Stimulated activated CD4-positive, alpha-beta T cell treated with anti-CD3 and anti-CD28 coated beads, TNF-alpha, amount 100 ng/mL, for 1 hour (primary cell): ENCODE measurements at places on chromosomes 3 and 15.

DNA sequence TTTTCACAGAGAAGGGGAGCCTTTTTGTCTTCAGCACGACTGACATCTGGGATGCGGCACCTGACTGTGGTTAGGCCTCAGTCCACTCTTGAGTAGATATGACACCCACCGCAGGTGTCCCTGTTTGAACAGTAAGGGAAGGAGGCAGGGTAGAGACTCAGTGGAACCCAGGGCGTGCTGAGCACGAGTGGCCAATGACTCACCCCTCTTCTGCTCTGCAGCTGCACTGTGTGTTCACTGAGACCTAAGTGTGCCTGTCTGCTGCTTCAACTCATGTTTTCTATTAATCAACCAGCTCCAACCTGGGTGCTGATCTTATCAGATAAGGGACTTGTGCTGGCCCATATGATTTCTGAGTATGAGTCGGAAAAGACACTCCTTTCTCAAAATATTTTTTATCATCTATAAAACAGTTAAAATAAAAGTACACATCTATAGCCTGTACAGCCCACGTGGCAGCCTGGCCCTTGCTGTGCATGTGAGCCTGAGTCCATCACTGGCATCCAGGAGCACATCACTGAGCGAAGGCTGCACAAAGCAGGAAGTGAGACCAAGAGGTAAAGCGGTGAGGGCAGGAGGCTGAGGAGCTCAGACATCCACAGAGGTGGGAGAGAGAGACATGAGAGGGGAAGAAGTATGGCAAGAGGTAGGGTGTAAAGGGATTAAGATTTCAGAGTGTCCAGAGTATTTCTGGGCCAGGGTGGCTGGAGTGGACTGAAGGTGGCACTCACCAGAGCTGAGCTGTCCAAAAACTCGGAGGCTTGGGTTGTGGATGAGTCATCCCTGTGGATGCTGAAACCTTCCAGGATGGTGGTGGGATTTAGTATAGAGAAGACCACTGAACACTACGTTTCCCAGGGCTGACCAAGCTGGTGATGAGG lies 49.2 kb downstream of the SLC41A3 start:
- DNase-seq, result no peak

- no peak for DNase-seq
Observed at GRCh38 chr3:61821823-61822251, 260.5 kb downstream of the PTPRG start.

DNA sequence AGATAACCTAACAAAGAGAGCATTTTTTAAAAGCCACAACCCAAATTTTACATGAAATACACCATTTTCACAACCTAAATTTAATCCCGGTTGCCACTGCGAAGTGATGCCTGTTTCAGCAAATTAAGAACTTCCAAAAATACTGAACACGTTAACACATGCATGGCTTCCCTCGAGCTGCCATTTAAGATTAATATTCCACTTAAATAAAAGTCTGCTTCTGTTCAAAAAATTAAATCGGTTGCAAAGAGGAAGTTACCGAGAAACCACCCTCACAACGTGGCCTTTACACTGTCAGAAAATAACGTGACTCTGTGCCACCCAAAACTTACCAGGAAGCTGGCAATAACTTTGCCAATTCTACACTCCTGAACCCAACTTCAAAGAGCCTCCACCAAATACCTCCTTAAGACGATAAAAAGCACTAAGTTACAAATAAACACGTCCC lies 1.2 kb downstream of the TBL1XR1 start:
- DNase-seq, result no peak

GRCh38 chr3:141845407-141846049 lies 30.9 kb upstream of the ATP1B3 start:
- peak; percentile 5 for DNase-seq

GRCh38 chr15:85762039-85762755 lies 32.5 kb downstream of the KLHL25 start:
- no peak for DNase-seq

DNA sequence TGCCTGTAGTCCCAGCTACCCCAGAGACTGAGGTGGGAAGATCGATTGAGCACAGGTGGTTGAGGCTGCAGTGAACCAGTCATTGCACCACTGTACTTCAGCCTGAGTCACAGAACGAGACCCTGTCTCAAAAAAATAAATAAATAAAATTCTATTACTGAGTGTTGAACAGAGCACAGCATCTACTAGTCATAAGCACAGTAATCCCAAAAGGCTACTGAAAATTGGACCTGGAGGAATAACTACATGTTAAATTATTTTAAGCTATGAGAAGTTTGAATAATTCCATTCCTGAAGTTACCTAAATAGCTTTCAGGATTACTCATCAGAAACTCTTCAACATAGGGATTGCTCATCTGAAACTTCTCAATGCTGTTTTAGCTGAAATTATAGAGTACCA lies 43.4 kb downstream of the ARMC8 start:
- no peak for DNase-seq

GRCh38 chr3:13177641-13178040 lies 104.4 kb upstream of the IQSEC1 start:
- DNase-seq, result no peak

- no peak for DNase-seq
Observed at GRCh38 chr15:97961067-97961954, 808 bp downstream of the ARRDC4 start.

DNA sequence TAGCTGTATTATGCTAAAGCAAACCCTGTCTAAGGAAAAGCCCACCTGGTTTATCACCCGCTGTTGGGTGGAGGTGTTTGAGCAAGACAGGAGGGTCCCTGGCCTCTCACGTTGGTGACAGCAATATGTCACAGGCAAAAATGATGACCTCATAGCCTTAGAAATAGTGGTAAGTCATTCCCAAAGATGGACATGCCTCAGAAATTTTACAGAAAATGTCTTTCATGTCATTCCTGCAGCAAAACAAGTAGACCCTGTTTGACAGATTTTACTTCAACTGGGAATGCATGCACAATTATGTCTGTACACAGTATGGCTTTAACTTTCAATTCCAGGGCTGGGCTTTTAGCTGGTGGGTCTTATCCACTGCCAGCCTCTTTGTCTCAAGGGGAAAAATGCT lies 362.3 kb upstream of the C2CD4B start:
- DNase-seq, result no peak

DNA sequence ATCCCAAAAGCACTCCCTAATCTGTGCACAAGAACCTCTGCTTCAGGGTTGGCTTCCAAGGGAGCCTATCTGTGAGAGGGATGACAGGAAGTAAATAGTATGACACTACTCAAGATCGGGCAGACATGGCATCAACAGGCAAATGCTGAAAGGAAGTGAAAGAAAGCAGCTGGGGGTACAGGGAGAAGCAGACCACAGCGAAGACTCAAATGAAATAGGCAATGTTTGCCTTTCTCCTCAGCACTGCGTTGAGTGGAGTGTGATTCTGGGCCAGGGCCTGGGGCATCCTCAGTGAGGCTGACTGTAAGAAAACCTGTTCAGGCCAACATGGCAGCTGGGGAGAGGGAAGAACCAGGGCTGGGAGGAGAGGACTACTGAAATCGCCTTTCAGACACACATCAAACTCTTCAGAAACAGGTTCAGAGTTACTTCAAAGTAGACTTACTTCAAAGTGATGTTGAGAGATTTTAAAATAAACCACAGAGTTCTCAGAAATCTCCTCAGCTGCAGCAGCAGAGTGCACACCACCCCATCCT lies 96.6 kb downstream of the SLC9A9 start:
- no peak for DNase-seq

DNA sequence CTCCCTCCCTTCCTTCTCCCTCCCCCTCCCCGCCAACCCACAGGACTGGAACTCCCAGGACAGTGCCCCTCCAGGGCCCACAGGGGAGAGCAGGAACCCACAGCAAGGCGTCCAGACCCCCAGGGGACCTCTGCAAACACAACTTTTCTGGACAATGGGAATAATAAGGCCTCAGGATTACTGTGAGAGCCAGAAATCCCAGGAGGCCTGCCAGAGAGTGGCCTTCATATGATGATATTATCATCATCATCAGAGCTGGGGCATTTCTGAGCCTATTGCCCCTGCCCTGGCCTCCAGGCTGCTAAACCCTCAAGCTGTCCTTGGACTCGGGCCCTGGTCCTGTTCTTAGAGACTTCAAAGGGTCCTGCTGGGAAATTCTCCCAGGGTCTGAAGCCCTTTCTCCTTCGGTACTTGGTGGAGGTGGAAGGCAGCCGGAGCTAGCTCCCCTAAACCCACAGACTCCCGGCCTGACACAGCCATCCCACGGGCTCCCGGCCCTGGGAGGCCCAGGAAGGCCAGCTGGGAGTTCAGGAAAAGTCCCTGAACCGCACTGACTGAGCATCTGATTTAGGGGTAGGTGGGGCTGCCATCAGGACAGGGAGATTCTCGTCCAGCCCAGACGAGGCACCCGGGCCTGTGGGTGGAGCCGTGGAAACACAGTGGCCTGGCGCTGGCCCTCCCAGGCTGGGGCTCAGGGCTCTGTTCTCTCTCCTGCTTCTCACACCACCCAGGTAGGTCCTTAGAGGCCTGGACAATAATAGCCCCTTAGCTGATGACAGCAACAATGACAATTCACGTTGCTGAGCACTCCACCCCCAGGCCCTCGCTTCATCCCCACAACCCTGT lies 4.9 kb downstream of the CALML4 start:
- DNase-seq, result no peak

DNA sequence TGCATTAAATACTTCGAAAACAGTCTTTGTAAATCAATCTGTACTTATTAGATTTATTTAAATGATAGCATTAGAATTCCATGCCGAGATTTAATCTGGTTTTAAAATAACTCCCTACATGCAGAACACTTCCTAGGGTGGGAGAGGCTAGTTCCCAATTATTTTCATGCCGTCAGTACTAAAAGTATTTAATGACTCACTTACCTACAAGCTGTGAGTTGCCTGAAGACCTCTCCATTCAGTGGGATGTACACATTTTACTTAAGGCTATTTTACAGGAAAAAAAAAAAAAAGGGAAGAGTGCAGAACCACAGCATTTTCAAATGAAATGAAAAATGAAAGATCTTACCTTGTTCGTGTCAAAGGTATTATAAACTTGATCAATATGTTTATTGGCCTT lies 469 bp downstream of the GUCA1C start:
- no peak for DNase-seq

DNA sequence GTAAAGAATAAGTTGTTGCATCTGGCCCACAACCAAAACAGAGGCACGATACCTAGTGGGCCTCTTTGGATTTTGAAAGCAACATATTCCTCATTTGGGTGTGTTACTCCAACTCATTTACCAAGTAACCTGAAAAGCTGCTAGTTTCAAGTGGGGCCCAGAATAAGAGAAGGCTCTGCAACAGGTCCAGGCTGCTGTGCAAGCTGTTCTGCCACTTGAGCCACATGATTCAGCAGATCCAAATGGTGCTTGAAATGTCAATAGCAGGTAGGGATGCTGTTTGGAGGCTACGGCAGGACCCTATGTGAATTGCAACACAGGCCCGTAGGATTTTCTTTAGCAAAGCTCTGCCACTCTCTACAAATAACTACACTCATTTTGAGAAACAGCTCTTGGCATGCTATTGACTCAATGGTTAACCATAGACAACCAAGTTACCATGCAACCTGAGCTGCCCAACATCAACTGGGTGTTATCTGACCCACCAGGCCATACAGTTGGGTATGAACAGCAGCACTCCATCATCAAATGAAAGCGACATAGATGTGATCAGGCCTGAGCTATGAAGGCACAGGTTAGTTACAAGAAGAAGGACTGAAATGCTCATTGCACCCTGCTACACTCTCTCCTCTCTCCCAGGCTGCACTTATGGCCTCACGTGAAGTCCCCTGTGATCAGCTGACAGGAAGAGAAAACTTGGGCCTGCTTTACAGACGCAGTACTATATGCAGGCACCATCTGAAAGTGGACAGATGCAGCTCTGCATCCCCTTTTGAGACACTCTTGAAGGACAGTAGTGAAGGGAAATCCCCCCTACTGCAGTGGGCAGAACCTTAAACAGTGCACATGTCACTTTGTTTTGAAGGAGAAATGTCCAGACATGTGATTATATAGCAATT lies 9.5 kb upstream of the MCF2L2 start:
- DNase-seq, result no peak

DNA sequence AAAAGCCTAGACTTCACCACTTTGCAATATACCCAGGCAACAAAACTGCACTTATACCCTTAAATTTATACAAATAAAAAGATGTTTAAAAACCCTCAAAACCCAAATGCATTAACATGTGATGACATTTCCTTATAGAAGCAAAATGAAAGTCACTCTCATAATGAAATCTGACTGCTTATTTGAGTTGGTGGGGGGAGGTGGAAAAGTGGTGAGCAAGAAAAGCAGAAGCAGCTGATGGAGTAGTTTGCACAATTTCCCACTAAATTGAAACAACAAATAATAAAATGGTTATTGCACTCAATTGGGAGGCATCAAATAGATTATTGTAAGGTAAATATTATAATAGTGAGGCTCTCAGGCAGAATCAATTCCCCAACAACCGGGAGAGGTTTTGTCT lies 54.0 kb upstream of the GADL1 start:
- DNase-seq, result no peak

DNA sequence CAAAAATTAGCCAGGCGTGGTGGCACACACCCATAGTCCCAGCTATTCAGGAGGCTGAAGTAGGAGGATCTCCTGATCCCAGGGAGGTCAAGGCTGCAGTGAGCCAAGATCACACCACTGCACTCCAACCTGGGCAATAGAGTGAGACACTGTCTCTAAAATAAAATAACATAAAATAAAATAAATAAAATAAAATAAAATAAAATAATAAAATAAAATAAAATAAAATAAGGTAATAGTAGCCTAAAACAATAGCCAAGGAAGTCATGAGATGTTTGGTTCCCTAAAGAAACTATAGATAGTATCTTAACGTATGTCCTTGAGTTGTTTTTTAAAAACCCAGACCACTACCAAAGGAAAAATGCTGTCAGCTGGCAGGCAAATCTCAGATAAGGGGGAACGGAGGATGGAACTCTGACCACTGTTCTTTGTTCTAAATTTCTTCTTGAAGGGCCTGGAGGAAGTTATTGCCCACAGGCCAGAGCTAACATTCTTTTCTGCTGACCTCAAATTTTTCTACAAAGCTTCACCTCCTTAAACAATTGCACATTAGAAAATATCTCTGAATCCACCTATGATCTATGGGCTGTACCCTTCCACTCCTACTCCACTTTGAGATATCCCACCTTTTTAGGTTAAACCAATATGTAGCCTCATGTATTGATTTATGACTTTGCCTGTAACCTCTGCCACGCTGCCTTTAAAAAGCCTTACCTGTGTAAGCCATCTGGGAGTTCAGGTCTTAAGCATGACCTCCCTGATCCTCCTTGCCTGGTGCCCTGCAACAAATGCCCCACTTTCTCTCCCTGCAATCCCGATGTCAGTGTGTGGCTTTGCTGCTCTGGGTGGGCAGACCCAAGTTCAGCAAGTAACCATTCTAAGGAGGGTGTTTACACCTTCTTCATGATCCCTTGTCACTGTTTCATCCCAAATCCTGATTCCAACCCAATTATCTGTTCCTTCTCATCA lies 126.2 kb upstream of the BHLHE40 start:
- DNase-seq, result no peak

GRCh38 chr15:25730918-25731317 lies 132.2 kb downstream of the ATP10A start:
- no peak for DNase-seq

DNA sequence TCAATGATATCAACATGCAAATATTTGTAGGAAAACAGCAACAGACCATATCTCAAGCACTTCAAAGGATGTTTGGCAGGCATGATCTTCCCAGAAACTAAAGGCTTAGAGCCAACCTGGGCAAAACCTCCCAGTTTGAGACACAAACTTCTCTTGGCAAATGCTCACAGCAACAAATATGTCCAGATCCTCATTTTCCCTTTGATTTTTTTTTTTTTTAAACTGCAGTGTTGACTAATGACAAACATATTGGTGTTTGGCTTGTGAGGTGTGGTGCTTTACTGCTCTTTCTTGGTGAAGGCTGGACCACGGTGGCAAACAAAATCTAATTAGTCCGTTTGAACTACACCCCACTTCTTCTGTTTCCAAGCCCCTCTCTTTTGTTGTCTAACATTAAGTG lies 87.2 kb downstream of the EBLN2 start:
- no peak for DNase-seq
